ENCODE measurements at places on chromosomes 3 and 15.

DNA sequence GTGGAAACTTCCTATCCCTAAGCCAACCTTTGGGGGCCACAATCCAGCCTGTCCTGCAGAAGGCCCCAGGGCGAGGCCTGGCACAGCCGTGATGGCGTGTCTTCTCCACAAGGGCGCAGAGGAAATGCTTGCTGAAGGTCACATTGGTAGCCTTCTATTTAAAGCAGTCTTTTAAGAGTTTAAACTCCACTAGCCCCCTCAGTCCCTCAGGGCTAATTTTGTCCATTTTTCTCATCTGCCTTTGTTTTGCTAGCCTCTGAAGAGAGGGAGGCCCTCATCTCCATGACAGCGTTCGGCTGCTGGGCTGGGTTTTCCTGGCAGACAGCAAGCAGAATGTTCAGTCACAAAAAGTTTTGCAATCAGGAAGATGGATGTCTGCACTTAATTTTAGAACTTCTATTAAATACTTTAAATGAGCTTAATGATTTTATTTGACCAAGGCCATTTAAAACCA lies 40.8 kb downstream of the RARB start:
- no peak for DNase-seq

GRCh38 chr3:15329046-15330005 lies 3.1 kb downstream of the SH3BP5 start:
- peak; percentile 39 for DNase-seq

- peak; percentile 98 for DNase-seq
Measured at GRCh38 chr3:130849091-130849552, 44.8 kb upstream of the ATP2C1 start.

DNA sequence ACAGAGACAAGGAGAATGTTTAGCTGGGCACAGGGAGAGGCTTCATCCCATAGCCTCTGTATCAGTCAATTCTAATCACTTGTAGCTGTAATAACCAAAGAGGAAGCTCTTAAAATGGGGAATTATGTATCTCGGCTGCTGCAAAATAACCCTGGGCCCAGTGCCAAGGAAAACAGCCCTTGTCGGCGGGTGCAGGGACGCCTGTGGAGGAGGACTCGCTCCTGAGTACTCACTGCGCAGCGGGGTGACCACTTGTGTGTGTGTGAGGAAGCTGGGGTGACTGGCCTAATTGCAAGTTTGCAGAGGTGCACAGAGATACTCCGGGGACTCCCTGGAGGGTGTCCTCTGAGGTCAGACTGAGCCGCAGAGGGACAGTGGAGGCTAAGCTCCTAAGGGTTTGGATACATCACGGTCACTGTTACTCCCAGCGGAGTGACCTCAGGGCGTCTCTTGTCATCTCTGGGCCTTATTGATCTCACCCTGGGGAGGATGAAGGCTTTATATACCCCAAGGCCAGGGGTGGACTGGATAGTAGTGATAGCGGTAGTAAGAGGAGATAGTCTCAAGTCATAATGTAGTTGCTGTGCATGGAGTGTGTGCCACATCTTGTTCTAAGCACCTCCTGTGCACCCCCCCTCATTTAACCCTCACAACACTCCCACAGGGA lies 37.2 kb downstream of the SLC6A6 start:
- DNase-seq, result no peak

- no peak for DNase-seq
Measured at GRCh38 chr3:53137835-53138446, 7.7 kb upstream of the RFT1 start.

Measured in cerebellar cortex (tissue), 1 donor.